ENCODE measurements at places on chromosomes 5 and 9. TPM values are rescaled to one million over a fixed set of nuclear protein-coding genes. Genes with fewer than 3 reads are reported as not detected.

Gene ZBTB26
- total RNA-seq: 11.0 TPM

Gene OTULINL
- total RNA-seq: 17.9 TPM

Gene GABRB2
- not detected for total RNA-seq

Gene SLC36A2
- not detected for total RNA-seq

DNA sequence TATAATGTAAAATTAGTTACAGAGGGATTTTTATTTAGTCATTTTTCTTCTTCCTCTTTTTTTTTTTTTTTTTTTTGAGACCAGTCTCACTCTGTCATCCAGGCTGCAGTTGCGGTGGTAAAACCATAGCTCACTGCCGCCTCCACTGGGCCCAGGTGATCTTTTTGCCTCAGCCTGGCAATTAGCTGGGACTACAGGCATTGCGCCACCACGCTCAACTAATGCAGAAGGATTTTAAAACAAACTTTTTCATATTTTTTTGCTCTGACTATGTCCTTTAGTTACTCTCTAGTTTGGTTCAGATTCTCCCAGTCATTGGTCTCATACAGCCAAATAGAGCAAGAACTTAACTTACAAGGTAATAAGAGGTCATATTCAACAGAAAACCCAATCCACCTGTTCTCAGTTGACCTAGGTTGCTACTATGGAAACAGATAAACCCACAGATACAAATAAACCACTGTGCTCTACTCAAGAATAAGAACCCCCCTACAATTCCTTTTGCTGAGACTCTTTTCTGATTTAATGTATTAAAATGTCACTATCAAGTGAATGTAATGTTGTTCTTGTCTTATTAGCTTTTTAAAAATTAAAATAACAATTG is 50.1 kb upstream of the TTC39B start:
- H3K36me3 ChIP-seq: no peaks in the 10 kb centered on the region
- DNase-seq: peak; percentile 39
- H3K4me1 ChIP-seq: peaks cover 16% of the 10 kb centered on the region
- no peak overlapping the region for H3K4me3 ChIP-seq
- no peak overlapping the region for H3K27ac ChIP-seq

GRCh38 chr5:420632-421286 is 22.2 kb upstream of the EXOC3 start:
- no peak overlapping the region for H3K27ac ChIP-seq
- H3K4me1 ChIP-seq: peaks cover 24% of the 10 kb centered on the region
- no peak for DNase-seq
- no peaks in the 10 kb centered on the region for H3K27me3 ChIP-seq
- peaks cover 6% of the 10 kb centered on the region for H3K36me3 ChIP-seq
- no peak overlapping the region for H3K4me3 ChIP-seq

DNA sequence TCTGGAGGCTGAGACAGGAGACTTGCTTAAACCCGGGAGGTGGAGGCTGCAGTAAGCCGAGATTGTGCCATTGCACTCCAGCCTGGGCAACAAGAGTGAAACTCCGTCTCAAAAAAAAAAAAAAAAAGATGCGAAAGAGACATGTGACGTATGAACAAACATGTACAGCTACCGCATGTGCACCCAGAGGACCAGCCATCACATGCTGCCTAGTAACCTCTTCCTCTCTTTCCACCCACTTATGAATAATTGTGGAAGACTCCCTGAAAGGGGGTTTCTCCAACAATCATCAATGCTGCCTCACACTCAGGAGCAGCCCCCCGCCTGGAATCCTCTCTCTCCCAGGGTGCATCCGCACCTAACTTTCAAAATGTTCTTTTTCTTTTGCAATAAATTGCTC is 2.2 kb downstream of the SARDH start:
- peaks cover 3% of the 10 kb centered on the region for H3K4me1 ChIP-seq
- no peak for DNase-seq
- H3K27me3 ChIP-seq: no peaks in the 10 kb centered on the region
- H3K4me3 ChIP-seq: no peak overlapping the region
- H3K36me3 ChIP-seq: no peaks in the 10 kb centered on the region

DNA sequence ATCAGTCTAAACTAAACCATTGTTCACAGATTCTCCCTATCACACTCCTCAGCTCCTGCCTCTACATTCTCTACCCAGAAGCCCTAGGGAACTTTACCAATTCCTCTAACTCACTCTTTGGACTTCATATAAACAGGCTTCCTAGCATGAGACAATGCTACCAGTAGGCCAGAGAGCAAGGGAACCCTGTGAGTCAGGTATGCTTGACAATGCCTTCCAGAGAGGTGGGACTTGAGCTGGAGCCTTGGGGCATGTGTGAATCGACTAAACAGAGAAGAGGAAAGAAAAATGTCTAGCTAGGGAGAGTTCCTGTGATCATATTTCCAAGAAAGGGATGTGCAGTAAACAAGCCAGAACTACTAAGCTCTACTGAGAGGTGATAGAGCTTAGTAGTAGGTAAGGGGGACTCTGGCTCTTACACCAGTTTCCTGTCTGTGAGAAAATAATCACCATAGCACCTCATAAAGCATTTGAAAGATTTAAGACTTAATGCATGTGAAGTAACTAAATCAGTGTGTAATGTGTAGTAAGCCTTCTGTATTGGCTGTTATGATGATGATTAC is 6.4 kb upstream of the RFK start:
- no peaks in the 10 kb centered on the region for H3K27me3 ChIP-seq
- no peak overlapping the region for H3K27ac ChIP-seq
- H3K36me3 ChIP-seq: no peaks in the 10 kb centered on the region
- H3K4me3 ChIP-seq: no peak overlapping the region

GRCh38 chr9:34403554-34404380 is 27.1 kb upstream of the MYORG start:
- peak; percentile 62 for DNase-seq
- H3K4me1 ChIP-seq: no peaks in the 10 kb centered on the region
- no peaks in the 10 kb centered on the region for H3K27me3 ChIP-seq
- H3K27ac ChIP-seq: no peak overlapping the region

GRCh38 chr9:112868461-112868860 is 22.2 kb downstream of the SLC46A2 start:
- DNase-seq: no peak
- no peak overlapping the region for H3K27ac ChIP-seq
- H3K4me1 ChIP-seq: peaks cover 25% of the 10 kb centered on the region
- no peaks in the 10 kb centered on the region for H3K27me3 ChIP-seq
- H3K4me3 ChIP-seq: no peak overlapping the region

DNA sequence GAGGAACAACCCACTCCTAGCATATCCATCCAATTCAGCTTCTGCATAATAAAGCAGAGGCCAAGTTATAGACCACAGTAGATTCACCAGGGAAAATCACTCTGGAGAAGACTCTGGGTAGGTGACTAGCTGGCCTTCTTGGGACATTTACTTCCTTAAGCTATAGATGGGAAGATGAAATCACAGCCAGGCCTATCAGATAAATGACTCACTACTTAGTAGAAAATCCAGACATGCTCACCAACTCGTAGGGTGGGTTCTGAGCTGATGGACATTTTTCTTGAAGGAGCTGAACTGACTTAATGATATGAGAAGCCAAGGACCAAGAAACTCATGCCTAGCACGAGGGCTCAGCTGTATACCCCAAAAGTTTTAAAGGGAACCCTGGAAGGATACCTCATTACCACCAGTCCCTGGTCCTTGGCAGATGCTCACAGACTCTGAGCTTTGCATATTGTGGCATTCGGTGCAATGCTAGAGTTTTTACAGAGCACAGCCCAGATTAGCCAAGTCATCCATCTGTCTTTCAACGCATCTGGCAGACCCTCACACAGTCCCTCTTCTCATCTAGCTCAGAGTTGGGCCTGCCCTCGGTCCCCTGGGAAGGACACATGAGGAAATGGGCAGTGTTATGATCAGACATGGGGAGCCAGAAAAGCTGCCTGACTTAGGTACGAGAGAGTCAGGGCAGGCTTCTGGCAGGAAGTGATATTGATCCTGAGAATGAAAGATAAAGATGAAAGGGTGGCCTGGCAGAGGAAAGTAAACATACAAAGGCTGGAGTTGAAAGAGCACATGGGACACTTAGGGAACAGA is 15.0 kb downstream of the ACSL6 start:
- H3K4me3 ChIP-seq: no peak overlapping the region
- H3K4me1 ChIP-seq: peaks cover 26% of the 10 kb centered on the region
- no peak for DNase-seq
- H3K27me3 ChIP-seq: no peaks in the 10 kb centered on the region
- no peak overlapping the region for H3K27ac ChIP-seq
- H3K36me3 ChIP-seq: no peaks in the 10 kb centered on the region

DNA sequence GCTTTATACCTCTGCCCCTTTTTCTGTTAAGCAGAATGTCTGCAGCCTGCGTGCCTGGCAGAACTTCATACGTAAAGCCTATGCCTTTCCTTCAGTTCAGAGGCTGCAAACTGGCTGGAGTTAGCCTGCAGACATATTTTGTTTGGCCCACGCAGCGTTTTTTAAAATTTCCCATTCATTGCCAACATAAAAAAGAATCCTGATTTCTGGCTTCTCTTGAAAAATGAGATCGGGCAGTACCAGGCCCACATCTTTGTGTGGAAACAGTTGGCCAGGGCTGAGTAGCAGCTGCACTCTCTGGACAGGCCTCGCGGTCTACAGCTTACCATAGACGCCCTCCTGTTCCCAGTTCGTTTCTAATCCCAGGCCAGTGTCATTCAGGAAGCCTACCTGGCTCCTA is 104.4 kb downstream of the SMARCA2 start:
- H3K4me1 ChIP-seq: peaks cover 3% of the 10 kb centered on the region
- no peak for DNase-seq
- H3K4me3 ChIP-seq: no peak overlapping the region
- H3K27me3 ChIP-seq: no peaks in the 10 kb centered on the region

DNA sequence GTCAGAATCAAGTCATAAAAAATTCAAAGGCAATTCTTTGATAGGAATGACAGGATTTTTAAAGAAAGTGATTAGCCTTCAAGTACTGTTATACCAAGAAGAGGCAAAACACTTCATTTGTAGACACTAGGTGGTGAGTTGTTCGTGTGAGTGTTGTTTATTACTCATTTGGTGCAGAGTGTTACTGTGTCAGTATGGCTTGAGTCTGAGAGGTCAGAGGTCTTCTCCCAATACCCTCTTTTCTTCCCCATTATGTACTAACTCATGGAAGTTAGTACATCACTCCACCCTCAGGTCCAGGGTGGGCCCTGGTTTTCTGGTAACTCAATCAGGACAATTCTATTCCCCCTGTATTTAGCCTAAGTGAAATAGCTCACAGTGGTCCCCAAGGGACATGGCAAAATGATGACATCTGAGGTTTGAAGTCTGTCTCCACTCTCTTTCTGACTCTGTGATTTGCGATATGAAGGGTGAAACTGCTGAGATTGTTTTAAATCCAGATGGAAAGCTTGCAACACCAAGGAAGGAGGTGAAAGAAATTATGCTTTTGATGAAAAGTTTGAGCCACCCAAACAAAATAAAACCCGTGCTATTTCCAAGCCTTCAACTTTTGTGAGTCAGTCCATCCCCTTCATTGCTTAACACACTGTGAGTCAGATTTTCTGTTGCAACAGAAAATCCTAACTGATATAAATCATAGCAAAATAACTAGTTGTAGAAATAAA is 56.8 kb downstream of the NUDT12 start:
- DNase-seq: no peak
- H3K36me3 ChIP-seq: no peaks in the 10 kb centered on the region
- no peak overlapping the region for H3K4me3 ChIP-seq
- no peaks in the 10 kb centered on the region for H3K4me1 ChIP-seq
- no peak overlapping the region for H3K27ac ChIP-seq

DNA sequence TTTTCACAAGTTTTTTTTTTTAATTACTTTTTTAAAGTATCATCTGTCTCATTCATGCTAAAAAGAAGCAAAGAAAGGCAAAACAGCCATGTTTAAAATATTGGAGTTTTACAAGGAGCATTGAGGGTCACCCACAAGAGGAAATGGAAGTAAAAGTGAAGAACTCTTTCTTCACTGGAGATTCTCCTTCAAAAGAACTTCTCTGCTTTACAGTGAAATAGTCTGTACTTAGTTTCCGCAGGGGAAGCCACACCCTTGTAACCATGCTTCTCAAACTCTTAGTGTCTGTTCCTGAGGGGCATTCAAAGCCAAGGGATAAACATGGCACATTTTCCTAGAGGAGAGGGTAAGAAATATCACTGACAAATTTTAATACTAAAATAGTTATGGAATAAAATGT is 8.6 kb downstream of the C9orf72 start:
- H3K36me3 ChIP-seq: peaks cover 3% of the 10 kb centered on the region
- H3K27ac ChIP-seq: no peak overlapping the region
- H3K4me1 ChIP-seq: peaks cover 31% of the 10 kb centered on the region
- no peak for DNase-seq

DNA sequence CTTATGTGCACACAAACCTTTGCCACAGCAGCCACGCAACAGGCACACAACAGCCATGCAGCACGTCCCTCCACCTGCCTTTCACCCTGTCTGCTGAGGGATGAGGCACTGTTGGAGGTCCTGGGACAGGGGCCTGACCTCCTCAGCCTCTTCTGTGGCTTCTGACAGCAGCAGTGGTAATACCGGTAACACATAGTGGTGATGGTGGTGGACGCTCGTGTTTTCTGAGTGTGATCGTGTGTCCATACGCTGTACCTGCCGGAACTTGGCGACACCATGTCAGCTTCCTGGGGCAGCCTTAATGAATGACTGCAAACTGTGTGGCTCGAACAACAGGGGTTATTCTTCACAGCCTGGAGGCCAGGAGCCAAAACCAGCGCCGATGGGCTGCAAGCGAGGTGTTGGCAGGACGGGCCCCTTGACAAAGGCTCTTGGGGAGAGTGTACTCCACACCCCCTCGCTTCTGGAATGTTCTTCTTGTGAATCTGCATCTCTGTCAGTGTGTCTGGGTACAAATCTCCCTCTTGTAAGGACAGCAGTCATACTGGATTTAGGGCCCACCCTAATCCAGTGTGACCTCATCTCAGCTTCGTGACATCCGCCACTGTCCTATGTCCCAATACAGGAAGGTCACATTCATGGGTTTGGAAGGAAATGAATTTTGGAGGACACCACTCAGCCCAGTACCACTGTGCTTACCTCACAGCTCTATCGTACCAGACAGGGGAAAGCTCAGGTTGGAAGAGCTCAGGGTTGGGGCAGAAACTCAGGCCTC is 55.3 kb upstream of the EXOC3 start:
- H3K27ac ChIP-seq: no peak overlapping the region
- no peak overlapping the region for H3K4me3 ChIP-seq
- DNase-seq: no peak
- no peaks in the 10 kb centered on the region for H3K27me3 ChIP-seq
- peaks cover 22% of the 10 kb centered on the region for H3K36me3 ChIP-seq

DNA sequence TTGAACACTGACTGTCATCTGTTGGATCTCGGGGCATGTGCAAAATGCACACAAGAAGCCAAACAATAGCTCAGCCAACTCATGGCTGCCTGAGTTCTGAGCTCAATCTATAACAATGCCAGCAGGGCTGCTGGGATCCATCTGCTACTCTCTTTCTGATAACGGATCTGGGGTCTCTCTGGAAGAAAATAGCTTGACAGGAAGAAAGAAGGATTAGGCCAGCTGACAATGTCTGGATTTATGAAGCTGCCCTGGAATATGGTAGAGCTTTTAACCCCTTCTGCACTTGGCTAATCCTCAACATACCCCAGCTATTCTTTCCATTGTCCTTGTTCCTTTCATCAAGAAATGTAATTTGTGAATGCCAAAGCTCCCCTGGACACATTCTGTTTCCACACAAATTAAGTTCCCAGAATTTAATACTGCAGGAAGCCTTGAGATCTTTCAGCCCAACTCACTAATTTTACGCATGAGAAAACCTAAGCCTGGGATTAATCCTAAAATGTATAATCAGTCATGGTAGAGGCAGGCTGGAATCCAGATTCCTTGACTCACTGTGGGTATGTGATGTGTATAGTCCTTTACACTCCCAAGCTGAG is 62.7 kb upstream of the PCA3 start:
- no peak overlapping the region for H3K27ac ChIP-seq
- no peak for DNase-seq
- H3K27me3 ChIP-seq: peaks cover 52% of the 10 kb centered on the region
